NT2/D1 (cell line): ENCODE measurements at places on chromosomes 11 and 22.
A peak's percentile ranks its signal among the peaks of the same experiment; 100 is the strongest.

DNA sequence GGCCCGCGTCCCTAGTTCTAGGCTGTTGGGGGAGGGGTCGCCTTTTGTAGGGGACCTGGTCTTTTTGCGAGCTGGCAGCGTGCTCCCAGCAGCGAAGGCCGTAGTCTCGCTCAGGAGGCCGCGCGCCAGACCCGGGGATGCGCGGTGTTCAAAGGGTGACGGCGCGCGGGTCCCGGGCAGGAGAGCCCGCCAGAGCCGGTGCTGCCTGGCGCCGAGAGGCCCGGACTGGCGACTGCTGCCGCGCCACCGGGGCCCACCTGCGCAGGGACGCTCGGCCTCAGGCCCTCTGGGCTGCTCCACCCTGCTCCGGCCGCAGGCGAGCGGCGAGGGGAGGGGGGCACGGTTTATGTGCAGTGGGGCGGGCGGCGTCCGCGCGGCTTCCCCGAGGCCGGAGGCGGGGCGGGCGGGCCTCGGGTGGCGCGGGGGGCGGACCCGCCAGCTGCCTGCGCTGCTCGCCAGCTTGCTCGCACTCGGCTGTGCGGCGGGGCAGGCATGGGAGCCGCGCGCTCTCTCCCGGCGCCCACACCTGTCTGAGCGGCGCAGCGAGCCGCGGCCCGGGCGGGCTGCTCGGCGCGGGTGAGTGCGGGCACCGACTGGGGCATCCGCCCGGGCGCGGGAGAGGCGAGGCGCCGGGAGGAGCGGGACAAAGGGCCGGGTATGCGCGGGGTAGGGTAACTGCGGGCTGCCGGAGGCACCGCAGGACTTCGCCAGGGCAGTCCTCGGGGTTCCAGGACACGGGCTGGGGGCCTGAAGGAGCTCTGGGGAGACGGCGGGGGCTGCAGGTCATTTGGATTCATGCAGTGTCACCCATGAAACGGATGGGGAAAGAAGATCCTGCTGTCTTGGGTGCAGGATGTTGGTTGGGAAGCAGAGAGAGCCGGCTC lies at the start of gene PRSS23:
PRSS23 (plus strand) TSS at position 467 of the 884 bp plus-strand sequence. CDS start 7,102 bp downstream, outside the sequence.
- peak; percentile 15 for DNase-seq

DNA sequence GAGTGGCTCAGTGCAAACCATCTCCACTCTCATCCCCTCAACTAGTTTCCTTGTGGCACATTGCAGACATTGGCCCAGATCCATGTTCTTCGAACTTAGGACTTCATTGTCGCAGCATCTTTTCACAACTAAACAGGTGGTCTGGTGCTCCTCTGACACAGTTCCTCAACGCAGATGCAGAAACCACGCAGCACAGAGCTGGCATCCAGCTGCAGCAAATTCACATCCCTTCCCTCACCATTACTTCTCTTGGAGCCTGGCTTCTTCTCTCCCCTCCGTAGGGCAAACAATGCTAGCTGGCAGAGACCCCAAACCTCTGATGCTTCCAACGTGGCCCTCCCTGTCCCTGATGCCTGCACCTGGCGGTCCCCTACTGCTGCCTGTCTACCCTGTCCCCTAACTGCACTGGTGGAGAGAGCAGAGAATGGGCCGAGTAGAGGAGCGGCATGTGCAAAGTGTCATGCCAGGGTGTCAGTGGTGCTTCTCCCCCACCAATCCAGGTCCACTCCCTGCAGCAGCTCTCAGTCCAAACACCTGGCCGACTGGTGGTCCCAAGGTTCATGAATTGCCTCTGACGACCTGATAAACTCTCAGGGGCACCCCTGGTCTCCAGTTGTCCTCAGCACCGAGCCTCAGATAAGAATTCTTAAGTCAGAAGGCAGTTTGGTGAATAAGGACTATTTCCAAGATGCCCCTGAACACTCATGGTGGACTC lies 18.1 kb downstream of the TMPRSS13 start:
- no peak for DNase-seq

DNA sequence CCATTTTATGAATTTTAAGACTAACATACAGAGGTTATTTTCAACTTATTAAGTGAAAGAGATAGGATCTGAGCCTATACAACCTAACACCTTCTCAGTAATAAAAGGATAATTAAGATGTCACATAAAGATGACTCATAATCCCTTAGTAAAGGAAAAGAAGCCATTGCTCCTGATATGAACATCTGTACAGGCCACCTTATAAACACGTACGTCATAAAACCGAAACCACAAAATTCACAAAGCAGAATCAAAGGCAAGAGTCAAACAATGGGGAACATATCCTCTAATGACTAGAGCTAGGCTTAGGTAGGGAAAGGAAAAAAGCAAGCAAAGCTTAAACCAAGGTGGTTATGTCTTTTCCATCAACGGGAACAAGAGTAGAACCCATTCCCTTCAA lies 103.5 kb downstream of the KCNA4 start:
- no peak for DNase-seq

DNA sequence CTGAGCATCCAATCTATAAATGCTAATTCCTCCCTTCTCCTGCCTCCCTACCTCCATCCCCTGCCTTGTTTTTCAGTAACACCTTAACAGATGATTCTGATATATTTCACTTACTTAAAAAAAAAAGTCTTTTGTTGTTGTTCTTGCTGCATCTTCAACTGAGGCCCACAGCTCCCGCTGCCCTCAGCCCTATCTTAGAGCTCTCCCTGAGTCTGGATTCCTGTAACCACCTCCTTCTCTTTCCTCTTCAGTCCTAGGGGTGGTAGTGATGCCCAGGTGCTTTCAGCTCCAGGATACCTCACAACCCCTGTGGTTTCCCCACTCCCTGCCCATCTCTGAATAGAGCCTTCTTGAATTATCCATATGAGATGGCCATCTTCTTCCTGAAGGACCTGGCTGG lies 3.7 kb upstream of the KCNE3 start:
- DNase-seq = no peak

DNA sequence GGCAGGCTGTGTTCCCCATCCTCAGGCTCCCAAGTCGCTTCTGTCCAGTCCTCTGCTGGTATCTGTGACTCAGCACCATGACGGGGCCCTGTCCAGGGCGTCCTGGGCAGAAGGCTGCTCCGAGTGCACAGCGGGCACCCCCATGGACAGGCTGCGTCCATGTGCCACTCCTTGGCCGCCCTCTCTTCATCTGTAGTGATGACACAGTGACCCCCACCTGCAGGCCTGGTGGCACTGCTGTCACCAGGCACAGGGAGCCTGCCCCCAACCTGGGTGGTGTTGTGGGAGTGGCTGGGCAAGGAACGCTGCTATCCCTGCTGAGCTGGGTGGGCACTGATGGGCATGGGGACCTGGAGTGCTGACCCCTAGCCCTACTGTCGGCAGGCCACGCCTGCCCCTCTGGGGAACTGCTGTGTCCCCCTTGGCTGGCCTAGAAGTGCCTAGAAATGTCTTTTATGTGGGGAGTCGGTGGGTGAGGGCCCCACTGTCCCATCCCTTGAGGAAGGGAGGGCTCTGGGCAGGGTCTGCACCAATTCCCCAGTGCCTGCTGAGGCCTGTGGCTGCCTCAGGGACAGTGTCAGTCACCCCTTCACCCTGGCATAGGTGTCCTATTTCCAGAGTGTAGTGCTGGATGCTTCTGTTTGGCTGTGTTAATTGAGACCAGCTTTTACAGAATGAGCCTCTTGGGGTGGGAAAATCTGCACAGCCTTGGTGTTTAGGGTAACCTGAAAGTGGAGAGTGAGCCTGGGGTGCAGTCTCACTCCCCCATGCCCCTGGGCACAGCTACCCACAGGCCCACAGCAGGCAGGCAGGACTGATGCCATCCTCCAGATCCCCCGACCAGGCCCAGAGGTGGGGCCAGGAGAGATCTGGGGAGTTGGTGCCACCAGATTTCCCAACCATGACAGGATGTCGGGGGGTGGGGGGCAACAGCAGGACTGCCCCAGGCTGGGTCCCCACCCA lies 34.5 kb downstream of the RTN4R start:
- DNase-seq = no peak

DNA sequence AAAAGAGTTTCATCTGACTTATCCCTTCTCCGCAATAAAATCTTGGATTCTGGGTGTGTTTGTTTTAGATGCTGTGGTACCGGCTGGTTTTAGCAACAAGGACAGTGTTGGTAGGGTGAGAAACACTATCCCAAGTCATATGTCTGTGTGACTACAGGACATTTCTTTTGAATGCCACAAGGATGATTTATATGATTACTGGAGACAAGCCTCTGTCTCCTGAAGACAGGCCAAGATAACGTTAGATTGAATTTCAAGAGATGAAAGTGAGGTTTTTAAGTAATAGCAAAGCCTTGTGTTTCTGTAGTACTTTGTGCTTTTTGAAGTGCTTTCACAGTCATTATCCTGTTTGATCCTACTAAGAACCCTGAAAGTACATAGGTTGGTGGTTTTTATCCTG lies 101.6 kb downstream of the COMMD9 start:
- no peak for DNase-seq

GRCh38 chr11:101326141-101326540 lies 196.5 kb upstream of the PGR start:
- no peak for DNase-seq

- no peak for DNase-seq
Observed at GRCh38 chr11:41579546-41579945, 120.1 kb upstream of the LRRC4C start.

GRCh38 chr11:375065-376025 lies 6.0 kb downstream of the B4GALNT4 start:
- DNase-seq = no peak

DNA sequence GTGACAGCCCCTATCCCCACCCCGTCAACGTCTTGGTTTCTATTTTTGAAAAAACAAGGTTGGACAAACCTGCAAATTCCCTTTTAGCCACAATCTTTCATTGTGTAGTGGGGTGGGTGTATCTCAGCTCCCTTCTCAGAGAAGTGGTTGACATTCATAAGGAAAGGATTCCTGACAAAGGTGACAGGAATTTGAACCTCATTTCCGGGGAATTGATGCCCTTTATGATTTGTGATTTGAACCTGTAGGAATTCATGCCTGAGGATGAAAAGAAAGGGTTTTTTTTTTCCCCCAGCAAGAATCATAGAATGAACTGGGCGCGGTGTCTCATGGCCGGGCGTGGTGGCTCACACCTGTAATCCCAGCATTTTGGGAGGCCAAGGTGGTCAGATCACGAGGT lies 14.5 kb downstream of the YPEL4 start:
- DNase-seq = no peak

DNA sequence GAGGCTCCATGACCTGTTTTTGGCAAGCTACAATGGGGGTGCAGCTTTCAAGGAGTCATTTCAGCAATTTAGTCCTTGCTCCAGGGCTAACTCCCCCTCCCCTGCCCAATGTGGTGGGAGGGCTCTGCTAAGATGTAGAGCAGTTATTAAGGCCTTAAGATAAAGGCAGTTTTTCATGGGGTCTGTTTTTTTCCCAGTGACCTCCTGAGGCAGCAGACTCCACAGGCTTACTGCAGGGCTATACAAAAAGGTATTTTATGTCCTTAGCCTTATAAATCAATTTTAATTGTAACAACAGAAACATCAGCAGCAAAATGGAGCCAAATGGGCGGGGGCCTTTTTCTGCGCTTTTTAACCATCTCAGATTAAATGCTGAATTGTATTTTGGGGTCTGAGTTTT lies 192.3 kb downstream of the KIRREL3 start:
- DNase-seq = no peak

DNA sequence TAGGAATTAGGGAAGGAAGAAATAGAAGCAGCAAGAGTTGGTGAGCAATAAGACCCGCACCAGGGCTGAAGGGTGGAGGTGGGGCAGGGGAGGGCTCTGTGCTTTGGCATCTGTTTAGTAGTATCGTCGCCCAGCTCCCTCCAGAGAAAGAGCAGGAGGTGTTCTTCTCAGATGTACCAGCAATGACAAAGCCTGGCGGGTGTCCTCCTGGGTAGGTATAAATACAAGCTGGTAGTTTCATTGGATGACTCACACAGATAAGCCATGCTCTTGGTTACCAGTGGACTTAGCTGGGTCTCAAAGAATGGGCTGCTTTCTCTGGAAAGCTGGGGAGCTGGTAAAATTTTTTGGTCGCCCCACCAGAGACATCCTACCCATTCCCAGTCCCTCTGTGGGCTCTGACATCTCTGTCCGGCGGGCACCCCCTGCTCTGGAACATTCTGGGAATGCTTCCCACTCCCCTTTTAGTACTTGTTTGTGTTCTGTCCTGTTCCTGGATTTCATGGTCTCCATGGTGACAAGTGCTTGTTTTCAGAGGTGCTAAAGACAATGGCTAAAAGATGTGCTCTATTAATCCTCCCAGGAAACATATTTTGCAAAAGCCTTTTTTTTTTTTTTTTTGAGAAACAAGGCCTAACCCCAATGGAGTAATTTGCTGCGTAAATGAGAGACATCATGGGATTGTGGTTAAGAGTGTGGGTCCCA lies 15.4 kb upstream of the TUBA8 start:
- DNase-seq = no peak

DNA sequence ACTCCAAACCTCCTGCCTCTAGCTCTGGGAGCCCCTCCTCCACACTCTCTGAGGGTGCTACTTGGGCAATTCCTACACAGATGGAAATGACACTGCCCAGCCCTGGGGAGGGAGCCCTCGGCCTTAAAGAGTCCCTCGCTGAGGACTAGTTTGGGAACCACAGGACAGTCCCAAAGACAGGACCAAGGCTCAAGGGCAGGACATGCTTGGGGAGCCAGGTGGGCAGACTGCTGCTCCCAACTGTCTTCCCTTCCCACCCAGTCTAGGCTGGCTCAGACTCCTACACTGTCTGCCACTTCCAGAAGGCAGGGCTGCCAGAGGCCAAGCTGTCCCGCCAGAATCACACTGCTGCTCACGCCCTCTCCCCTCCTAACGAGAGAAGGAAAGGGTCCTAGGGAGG lies 9.8 kb downstream of the ARRB1 start:
- no peak for DNase-seq

GRCh38 chr11:77200351-77201268 lies 72.6 kb downstream of the MYO7A start:
- DNase-seq = no peak

GRCh38 chr11:132655187-132655855 lies 877.0 kb downstream of the OPCML start:
- DNase-seq = no peak

DNA sequence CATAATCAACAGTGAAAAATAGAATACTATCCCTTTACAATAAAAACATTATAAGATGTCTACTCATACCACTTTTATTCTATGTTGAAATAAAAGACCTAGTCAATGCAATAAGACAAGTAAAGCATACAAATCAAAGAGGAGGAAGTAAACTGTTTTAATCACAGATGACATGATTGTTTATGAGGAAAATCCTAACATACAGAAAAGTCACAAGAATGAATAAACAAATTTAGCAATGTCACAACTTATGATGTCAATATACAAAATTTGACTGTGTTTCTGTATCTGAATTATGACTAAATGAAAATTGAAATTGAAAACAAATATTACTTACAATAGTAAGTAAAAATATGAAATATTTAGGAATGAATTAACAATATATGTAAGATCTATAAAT lies 221.9 kb upstream of the GRIA4 start:
- no peak for DNase-seq

GRCh38 chr11:66465373-66466224 lies 1.1 kb upstream of the PELI3 start:
- DNase-seq = no peak

GRCh38 chr11:11731311-11732083 lies 109.7 kb upstream of the GALNT18 start:
- DNase-seq = no peak

GRCh38 chr11:113725407-113725806 lies 19.3 kb upstream of the TMPRSS5 start:
- no peak for DNase-seq
